ENCODE measurements at places on chromosomes 1 and 21. TPM values are rescaled to one million over a fixed set of nuclear protein-coding genes. Genes with fewer than 3 reads are reported as not detected.

PHGDH gene
- total RNA-seq, result 592 TPM

GRCh38 chr1:204503913-204504519, 9.4 kb upstream of the PIK3C2B start:
- DNase-seq, result no peak

GRCh38 chr1:221203224-221204054, 324.2 kb downstream of the HLX start:
- DNase-seq, result peak; percentile 82

DNA sequence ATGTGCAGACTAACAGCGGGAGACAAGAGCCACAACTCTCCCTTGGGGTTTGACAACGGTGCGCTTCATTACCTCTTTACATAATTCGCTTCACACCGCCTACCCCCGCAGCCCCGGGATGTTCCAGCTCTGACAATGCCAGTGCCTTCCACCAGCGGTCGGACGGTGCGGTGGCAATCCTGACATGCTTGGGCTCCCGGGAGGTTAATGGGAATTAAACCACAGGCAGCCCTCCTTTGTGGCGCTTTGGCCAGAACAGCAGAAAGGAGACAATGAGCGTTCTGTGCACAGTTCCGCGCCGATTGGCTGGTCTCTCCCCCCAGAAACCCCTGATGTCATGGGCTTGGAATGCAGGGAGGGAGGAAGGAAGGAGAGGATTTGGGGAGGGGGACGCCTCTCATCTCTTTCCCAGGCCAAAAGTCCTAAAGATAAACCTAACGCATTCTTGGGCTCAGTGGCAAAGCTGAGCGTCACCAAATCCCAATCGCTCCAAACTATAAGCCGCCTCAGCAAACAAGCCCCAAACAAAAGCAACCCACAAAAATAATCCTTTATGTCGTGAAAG, 1.3 kb downstream of the CNN3 start:
- peak; percentile 86 for DNase-seq

- no peak for DNase-seq
These were observed 6.8 kb downstream of the CYP4X1 start for GRCh38 chr1:47030170-47030805.

- no peak for DNase-seq
These were observed 167.7 kb downstream of the RUNX1 start for GRCh38 chr21:34881421-34881820.
